Left renal cortex interstitium (tissue), 4 donors: ENCODE measurements at places on chromosomes 5 and 9. TPM values are rescaled to one million over a fixed set of nuclear protein-coding genes. Genes with fewer than 3 reads are reported as not detected.

GRCh38 chr9:71636143-71636839 is 132.0 kb downstream of the CEMIP2 start:
- no peak for DNase-seq

The SLC36A2 gene
- 4.7 TPM for polyA plus RNA-seq

DNA sequence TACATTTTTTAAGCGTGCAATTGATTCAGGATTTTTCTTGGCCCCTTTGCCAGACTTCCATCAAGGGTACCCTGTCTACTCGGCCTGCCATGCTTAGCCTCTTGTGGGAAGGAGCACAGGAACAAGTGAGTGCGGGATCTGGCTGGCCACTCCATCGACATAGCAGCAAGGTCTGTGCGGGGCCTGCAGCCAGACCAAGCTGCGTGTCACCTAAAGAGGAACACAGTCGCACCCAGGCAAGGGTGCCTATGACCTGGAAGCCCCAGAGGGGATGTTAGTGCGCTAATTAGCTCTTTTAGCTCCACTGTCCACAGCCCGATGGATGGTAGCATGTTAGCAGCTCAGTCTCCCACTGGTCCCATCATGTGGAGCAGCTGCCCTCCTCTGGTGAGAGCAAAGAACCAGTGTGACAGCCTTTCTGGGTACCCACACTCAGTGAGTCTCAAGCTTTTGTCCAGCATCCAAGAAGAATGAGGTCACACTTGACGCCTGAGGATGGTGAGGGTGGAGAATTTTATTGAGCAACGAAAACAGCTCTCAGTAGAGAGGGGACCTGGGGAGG is 38.7 kb downstream of the FTMT start:
- no peak for DNase-seq

DNA sequence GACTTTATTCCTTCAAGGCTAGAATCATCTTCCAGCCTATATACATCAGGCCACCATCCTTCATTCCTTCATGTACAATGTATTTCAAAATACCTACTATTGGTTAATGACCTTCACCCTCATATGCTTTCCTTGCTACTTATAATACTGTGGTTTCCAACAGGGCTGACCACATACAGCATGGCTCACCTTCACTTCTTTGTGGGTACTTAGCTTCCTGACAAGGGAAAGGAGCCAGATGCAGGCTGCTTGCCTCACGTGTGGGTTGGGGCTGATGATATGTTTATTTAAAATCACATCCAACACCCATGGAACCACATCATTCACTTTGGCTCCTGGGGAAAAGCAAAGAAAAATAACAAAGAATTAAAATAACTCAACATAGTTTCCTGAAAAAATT is 63.9 kb upstream of the OR2K2 start:
- DNase-seq: no peak

- DNase-seq: no peak
Measured at GRCh38 chr9:113984639-113985380, 93.3 kb downstream of the AMBP start.

- peak; percentile 59 for DNase-seq
Measured at GRCh38 chr5:114055318-114056184, 306.3 kb upstream of the KCNN2 start.
